Caki2 (cell line): ENCODE measurements at places on chromosomes 3 and 15. TPM values are rescaled to one million over a fixed set of nuclear protein-coding genes. Genes with fewer than 3 reads are reported as not detected.

DNA sequence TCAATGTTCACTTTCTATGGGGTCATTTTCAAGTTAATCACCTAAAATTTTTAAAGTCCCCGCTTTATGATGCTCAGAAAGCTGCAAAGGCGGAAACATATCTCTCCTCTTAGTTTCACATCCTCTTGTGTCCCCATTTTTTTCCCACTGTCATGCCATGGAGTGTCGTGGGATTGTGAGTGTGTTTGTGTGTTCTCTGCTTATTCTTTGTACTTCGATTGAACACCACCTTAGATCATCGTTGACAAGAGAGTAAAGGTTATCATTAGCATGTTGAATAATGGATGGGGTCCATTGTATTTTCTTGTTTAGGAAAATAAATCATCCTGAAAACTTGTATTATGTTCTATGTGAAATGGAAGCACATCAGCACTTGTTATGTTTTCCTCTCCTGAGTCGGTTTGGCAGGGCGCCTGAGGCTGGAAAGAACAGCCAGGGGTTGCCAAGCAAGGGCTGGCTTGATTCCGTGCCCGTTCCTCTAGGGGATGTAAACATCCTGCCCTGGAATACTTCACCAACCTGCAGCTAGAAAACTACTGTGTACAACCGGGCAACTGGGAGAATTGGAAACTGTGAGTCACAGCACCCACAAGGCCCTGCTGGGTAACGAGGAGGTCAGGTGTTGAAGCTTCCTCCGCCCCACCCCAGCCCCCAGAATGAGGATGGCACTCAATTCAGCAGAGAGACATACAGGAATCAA lies 67.2 kb downstream of the EIF4E3 start:
- no peak for DNase-seq

Gene GMPPB
- total RNA-seq: 32.1 and 35.9 TPM in 2 replicates

Gene PRR23B
- total RNA-seq: not detected in 2 replicates

DNA sequence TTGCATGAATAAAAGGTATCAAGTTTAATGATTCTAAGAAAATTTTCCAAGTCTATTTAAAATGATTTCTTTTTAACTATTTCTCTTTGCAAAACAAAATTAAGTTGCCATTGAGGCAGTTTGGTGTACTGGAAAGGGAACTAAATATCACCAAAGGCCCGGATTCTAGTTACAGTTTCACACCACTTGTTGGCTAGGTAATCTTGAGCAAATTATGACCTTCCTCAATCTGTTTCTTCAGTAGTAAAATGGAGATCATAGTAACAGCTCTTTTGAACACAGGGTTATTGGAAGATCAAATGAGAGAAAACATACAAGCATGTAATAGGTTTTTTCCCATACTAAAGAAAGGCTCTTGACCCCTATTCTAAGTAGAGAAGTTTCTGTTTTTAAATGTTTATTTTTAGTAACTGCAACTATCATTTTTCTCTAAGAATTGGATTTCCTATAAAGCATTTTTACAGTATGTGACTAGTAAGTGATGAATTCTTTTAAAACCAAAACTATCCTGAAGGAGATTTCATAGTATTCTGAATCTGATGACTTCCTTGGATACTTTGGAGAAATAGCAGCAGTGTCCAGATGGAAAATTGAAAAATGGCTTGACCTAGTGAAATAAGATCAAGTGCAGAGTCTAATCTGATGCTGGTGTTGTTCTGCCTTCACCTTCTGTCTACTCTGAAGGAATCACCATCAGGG lies 15.7 kb downstream of the SCAANT1 start:
- DNase-seq: no peak

GRCh38 chr3:192991356-192991755 lies 73.7 kb upstream of the MB21D2 start:
- DNase-seq: no peak

Gene FMN1
- 1.4 and 23.8 TPM in 2 replicates for total RNA-seq

DNA sequence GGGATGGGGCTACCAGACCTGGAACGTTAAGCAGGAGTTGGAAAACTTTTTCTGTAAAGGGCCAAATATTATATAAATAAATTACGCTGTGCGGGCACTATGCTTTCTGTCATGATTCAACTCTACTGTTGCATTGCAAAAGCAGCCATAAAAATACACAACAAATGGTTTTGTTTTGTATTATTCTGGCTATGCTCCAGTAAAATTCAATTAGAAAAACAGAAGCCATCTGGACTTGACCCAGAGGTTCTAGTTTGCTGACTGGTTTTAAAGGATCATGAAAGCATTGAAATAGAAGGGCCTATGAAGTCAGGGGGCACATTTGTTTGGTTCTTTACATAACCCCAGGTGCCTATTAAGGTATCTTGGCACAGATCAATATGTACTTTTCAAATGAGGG lies 647.4 kb upstream of the LMCD1 start:
- no peak for DNase-seq

GRCh38 chr15:92613841-92614240 lies 41.7 kb downstream of the FAM174B start:
- DNase-seq: no peak

GRCh38 chr15:26460165-26460564 lies 312.7 kb downstream of the GABRB3 start:
- no peak for DNase-seq

DNA sequence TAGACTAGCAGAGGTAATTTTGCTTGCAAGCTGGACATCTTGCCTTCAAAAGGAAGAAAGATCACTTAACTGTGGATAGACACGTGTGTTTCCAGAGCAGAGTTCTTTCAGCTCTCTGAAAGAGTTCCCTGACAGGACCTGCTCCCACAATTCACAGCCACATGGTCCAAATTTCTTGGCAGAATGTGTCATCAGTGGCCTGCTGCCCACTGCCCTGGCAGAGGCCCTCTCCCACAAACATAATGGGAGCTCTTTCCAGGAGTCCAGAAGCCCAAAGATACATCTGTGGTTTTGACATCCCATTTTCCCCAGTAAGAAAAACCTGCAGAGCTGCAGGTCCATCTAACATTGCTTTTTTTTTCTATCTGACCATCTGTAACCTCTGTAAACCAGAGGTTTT lies 48.3 kb downstream of the SERPINI1 start:
- no peak for DNase-seq

GRCh38 chr15:82977076-82977475 lies 8.9 kb upstream of the RAMAC start:
- DNase-seq: no peak

- no peak for DNase-seq
Observed at GRCh38 chr3:30199855-30200254, 406.5 kb upstream of the TGFBR2 start.

Gene WNT5A
- total RNA-seq: 8.1 and 10.9 TPM in 2 replicates

DNA sequence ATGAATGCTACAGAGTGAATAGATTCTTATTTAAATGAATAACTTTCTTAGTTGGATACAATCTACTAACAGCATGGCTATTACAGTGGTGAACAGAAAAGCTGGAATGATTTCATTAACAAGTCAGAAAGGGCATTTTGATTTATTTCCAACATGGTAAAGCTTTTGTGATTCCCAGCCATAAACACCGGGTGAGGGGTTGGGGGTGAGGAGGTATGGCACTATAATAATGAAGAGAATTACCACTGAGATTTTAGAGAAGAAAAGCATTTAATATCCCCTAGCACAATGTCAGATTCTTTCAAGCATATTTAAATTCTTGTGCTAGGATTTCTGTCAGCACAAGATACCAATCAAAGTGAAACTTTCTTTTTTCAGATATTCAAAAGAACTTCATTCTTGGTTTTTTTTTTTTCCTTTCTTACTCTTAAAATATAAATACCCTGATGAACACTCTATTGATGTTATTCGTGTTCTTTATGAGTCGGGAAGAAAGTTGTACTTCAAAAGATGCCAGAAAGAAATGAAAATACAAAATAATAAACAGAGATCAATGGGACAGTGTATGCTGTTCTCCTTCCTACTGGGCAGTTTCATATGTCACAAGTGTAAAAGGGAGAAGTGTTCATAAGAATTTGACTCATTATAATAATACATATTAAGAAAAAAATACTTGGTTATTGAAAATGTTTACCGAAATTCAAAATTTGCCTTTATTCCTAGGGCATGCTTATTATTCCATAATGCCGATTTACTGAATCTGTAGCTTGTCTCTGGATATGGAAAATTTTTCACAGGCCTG lies 522.8 kb downstream of the CADM2 start:
- no peak for DNase-seq

- no peak for DNase-seq
Observed at GRCh38 chr3:158419820-158420653, 151.0 kb upstream of the MLF1 start.

DNA sequence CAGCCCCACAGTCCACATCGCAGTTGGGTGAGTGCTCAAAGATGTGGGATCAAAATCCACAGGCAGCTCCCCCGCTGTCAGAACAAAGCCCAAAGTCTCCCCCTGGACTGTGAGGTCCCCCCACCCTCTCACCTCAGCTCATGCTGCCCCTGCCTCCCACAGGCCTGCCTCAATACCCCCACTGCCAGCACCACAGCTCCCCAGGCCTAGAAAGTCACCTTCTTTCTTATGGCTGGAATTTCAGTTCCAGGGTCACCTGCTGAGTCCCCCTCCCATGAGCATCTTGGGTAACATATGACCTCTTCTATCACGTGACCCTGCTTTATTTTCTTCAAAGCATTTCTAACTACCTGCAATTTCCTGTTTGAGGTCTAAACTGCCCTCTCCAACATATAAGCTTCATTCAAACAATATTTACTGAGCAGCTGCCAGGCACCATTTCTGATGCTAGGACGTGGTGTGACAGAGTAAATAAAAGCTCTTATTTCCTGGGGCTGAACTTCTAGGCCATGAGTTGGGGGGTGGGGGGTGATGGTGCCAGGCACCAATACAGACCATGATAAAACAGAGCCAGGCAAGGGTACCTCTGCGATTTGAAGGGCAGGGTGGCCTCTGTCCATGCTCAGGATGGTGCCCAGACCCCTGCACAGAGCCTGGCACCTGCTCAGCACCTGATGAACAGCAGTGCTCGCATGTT lies 2.4 kb upstream of the TMEM89 start:
- DNase-seq: no peak

DNA sequence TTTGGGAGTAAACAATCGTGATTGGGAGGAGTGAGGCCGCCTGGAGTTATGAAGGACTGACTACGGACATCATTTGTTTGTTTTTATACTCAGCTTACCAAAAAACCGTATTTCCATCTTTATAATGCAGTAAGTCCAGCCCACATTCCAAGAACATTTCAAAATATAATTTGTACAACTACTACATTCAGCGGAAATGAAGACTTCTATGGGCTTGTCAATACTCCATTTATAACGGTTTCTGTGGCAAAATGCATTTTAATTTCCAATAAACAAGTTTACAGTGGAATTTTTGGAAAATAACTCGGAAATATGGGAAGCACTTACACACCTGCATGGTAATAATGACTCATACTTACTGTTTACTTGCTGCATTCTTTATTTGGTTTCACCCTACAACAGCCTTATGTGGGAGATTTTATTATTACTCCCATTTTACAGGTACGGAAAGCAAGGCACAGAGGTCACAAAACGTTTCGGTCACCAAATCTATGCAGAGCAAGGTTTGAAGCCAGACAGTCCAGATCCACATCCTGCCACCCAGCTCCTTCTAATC lies 62.3 kb downstream of the LDHAL6B start:
- DNase-seq: no peak

DNA sequence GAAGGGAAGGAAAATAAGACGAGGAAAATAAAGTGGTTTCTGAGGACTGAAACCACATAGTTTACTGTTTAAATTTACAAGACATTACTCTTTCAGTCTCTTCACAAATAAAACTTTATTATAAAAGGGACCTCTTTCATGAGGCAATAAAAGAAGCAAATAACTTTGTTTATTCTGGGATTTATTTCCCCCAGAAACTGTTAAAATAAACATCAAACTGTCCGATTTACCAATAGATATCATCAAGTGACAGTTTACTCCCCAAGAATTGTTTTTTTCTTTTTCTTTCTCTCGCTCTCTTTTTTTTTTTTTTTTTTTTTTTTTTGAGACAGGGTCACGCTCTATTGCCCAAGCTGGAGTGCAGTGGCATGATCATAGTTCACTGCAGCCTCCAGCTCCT lies 54.1 kb downstream of the SLC28A2 start:
- no peak for DNase-seq

DNA sequence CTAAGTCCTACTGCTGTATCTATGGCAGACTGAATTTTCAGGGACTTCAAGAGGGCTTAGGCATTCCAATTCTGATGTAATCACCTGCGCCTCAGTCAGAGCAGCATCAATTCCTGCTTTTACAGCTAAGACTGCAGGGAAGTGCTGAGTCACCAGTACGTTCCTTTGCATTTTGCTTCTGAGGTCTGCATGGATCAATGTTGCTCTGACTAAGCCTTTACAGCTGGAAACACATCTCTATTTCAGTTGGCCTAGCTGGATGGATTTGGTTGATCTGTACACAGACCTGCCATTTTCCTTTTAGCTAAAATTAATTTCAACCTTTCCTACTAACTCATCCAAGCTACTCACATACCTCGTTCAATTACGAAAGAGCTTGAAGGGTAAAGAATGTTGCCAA lies 51.3 kb downstream of the ETV5 start:
- peak; percentile 25 for DNase-seq

- DNase-seq: no peak
Observed at GRCh38 chr3:157351981-157352380, 84.7 kb upstream of the PTX3 start.

- no peak for DNase-seq
Observed at GRCh38 chr3:101084404-101084803, 91.2 kb upstream of the ABI3BP start.

DNA sequence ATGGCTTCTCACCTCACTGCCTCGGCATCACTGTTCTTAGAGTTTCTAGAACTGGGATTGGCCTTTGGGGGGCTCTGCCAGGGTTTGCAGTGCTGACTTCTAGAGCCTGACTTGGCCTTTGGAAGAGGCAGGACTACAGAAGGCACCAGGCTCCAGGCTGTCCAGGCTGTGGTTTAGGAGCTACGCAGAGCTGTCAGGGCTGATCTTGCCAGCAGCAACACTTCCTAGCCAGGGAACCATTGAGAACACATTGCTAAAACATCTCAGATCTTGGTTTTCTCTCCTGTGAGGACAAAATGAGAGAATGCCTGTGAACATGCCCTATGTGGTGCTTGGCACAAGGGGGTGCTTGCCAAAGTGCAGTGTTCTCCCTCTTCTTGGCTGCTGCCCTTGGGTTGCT lies 34.6 kb upstream of the APEH start:
- DNase-seq: no peak

Gene TEX55
- total RNA-seq: not detected in 2 replicates

DNA sequence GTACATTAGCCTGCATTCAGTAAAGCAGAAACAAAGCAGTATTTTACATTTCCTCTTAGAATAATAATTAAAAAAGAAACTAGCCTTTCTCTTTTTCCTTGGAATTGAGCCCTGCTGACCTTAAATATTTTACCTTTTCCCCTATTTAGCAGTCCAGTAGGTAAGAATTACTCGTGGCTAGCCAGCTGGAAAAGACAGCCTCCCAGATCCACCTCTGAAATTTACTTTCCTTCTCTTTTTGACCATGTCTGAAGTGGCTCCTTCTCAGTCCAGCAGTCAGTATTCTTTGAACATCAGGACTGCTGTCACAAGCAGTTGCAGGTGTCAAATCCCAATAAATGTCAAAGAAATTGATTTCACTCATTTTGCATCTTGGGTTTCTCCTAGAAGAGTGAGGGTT lies 311.5 kb upstream of the DCBLD2 start:
- peak; percentile 8 for DNase-seq

Gene PAK6
- not detected in 2 replicates for total RNA-seq
